Calu3 (cell line): ENCODE measurements at places on chromosomes 12 and 14. TPM values are rescaled to one million over a fixed set of nuclear protein-coding genes. Genes with fewer than 3 reads are reported as not detected.

DNA sequence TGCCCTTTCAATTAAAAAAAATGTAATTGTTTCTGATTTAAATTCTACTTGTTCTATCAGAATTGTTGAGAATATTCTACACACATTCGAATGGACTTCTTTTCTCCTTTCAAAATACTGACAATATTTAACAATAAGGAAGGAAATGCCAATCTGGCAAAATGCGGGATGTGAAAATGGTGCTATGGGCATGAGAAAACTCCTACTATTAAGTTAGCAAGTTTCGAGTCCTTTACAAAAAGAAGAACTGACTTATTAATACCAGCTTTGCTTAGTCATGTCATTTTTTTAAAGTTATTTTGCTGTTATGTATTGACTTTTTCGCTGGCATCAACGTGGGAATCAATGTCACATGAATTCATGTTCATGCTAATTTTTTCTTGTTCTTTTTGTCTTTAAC, 31.7 kb upstream of the ARL1 start:
- no peak overlapping the region for H3K4me3 ChIP-seq
- no peak for DNase-seq
- no peaks in the 10 kb centered on the region for H3K36me3 ChIP-seq
- no peaks in the 10 kb centered on the region for H3K27me3 ChIP-seq
- no peak overlapping the region for H3K27ac ChIP-seq
- H3K4me1 ChIP-seq = no peaks in the 10 kb centered on the region

DNA sequence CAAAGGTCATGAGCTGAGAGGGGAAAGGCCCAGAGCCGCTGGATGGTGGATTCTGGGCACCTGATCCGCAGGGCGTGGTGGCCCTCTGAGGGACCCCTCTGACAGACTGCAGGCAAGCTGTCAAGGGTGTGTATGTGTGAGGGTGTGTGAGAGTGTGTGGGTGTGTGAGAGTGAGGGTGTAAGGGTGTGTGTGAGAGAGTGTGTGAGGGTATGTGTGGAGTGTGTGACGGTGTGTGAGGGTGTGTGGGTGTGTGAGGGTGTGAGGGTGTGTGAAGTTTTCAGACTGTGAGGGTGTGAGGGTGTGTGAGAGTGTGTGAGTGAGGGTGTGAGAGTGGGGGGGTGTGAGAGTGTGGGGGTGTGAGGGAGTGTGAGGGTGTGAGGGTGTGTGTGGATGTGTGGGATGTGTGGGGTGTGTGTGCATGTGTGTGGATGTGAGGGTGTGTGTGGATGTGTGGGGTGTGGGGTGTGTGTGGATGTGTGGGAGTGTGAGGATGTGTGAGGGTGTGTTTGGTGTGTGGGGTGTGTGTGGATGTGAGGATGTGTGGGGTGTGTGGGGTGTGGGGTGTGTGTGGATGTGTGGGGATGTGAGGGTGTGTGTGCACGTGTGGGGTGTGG, 156.7 kb downstream of the TMEM121 start:
- H3K4me1 ChIP-seq = no peaks in the 10 kb centered on the region
- DNase-seq = no peak
- no peak overlapping the region for H3K4me3 ChIP-seq

GRCh38 chr12:7351177-7351576, 47.3 kb downstream of the ACSM4 start:
- H3K36me3 ChIP-seq = no peaks in the 10 kb centered on the region
- no peak overlapping the region for H3K27ac ChIP-seq
- peaks cover 10% of the 10 kb centered on the region for H3K4me1 ChIP-seq
- DNase-seq = no peak
- H3K27me3 ChIP-seq = no peaks in the 10 kb centered on the region

- no peak overlapping the region for H3K4me3 ChIP-seq
- H3K27me3 ChIP-seq = no peaks in the 10 kb centered on the region
- no peaks in the 10 kb centered on the region for H3K36me3 ChIP-seq
- DNase-seq = no peak
- H3K4me1 ChIP-seq = no peaks in the 10 kb centered on the region
Measured at GRCh38 chr12:47545938-47546609, 159.8 kb downstream of the RPAP3 start.

DNA sequence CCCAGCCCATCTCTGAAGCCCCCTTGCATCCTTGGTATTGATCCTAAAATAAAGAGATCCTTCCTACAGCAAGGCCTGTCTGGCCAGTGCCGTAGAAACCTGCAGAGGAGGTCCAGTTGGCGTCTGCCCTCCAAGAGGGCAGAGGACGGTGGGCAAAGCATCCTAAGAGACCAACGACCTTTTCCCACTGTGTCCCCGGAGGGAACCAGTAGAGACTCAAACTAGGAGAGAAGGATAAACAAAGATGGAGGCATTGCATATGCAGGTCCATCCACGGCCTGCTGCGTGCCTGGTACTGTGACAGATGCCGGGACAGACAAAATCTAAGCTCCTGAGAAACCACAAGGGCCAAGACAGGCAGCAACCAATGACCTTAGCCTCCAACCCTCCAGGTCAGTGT, 3.8 kb downstream of the NCKAP5L start:
- peaks cover 12% of the 10 kb centered on the region for H3K4me1 ChIP-seq
- no peak overlapping the region for H3K4me3 ChIP-seq
- no peaks in the 10 kb centered on the region for H3K27me3 ChIP-seq
- no peak for DNase-seq
- H3K27ac ChIP-seq = no peak overlapping the region

NEUROD4 gene
- total RNA-seq = not detected in 2 replicates

ADAM20 gene
- 1.3 and 1.8 TPM in 2 replicates for total RNA-seq

RBM25 gene
- 87.5 and 94.2 TPM in 2 replicates for total RNA-seq

DNA sequence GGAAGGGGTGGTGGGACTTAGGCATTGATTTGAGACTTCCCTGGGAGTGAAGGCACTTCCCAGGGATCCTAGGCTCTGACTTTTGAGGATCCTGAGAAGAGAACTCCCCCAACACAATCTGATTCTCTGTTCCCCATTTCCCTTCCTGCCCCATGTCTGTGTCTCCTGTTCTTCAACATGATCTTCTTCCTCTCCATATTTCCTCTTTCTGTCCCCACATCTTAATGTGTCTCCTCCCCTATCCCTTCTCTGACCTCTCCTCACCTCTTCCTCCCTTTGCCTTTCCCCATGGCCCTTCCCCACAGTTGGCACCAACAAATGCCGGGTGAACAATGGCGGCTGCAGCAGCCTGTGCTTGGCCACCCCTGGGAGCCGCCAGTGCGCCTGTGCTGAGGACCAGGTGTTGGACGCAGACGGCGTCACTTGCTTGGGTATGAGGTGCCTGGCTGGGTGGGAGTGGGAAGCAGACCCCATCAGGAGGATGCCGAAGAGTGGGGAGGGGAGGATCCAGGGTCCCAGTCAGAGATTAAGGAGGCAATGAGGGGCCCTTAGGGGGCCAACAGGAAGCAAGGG, 15.2 kb upstream of the LRP1-AS start:
- H3K27me3 ChIP-seq = peaks cover 11% of the 10 kb centered on the region
- no peak for DNase-seq
- H3K27ac ChIP-seq = no peak overlapping the region
- peaks cover 23% of the 10 kb centered on the region for H3K4me1 ChIP-seq
- H3K4me3 ChIP-seq = no peak overlapping the region

FOXN4 gene
- not detected in 2 replicates for total RNA-seq

DNA sequence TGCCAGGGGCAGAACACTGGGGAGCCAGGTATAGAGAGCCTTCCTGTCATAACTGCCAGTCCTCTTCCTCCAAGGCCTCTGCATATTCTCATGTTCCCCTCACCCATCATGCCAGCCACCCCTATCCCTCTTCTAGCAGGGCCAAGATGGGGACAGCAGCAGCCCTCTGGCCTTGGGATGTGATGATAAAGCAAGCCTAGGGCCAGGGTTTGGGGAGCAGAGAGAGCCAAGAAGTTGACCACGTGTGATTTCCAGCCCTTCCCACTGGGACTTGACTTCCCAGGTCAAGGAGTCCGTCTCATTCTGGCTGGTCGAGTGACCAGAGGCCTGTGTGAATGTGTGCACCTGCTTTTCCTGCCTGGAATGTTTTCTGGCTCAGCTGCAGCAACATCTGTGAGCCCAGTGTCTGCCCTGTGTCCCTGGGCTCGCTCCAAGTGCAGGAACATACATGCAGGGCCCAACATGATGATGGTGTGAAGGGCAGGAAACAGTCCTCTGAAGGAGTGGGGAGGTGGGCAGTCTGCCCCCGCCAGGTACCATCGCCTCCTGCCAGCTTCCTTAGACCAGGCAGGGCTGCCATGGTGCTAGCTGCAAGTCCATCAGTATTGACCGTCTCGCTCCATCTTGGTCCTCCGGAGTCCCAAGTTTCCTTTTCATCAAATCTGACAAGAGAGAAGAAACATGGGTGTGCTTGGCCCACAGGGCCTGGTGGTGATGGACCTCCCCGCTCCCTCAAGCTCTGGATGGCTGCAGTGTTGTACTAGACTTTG, 21.0 kb downstream of the VASH1 start:
- H3K4me1 ChIP-seq = no peaks in the 10 kb centered on the region
- H3K27me3 ChIP-seq = no peaks in the 10 kb centered on the region
- H3K27ac ChIP-seq = no peak overlapping the region
- DNase-seq = no peak
- H3K36me3 ChIP-seq = peaks cover 14% of the 10 kb centered on the region
- H3K4me3 ChIP-seq = no peak overlapping the region

CFAP251 gene
- 3.8 and 5.0 TPM in 2 replicates for total RNA-seq
